Right cardiac atrium (tissue), 5 donors: ENCODE measurements at places on chromosomes 16 and 17. TPM values are rescaled to one million over a fixed set of nuclear protein-coding genes. Genes with fewer than 3 reads are reported as not detected.

The GPRC5C gene
- total RNA-seq, result 27.3 TPM

The SALL1 gene
- 7.5 TPM for total RNA-seq

The SYT17 gene
- 1.3 TPM for total RNA-seq

The C17orf50 gene
- not detected for total RNA-seq

The MYH1 gene
- not detected for total RNA-seq

The HCRT gene
- total RNA-seq, result not detected

The CD300LB gene
- total RNA-seq, result not detected

The KRTAP9-2 gene
- total RNA-seq, result not detected

The C16orf92 gene
- total RNA-seq, result not detected

The HSD11B2 gene
- total RNA-seq, result 0.59 TPM

The GP1BA gene
- total RNA-seq, result not detected

The ST6GALNAC1 gene
- total RNA-seq, result 2.4 TPM

The NPW gene
- not detected for total RNA-seq

The NAGS gene
- 2.9 TPM for total RNA-seq

- DNase-seq, result no peak
These were observed 686.2 kb downstream of the KCNJ2 start for GRCh38 chr17:70855401-70856054.

DNA sequence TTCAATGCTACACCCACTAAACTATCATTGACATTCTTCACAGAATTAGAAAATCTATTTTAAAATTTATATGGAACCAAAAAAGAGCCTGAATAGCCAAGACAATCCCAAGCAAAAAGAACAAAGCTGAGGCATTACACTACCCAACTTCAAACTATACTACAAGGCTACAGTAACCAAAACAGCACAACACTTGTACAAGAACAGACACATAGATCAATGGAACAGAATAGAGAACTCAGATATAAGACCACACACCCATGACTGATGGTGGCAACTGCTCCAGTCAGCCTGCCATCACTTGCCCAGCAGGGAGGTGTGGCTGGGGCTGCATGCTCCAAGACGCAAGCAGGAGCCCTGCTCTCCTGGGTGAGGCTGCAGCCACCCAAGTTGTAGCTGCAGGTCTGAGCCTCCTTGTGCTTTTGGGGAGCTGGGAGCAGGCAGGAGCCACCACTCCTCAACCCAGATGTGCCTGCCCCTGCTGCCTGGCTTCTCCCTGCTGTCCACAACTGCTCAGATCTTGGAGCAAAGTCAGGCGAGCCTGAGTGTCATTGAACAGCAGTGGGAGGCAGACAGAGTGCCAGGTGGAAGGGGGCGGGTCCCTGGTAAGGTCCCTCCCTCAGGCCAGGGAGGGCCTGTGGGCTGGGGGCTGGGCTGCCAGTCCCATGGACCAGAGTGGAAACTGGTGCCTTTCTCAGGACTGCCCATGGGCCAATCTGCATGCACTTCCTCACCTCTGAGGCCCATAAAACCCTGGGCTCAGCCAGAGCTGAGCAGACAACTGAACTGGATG lies 24.7 kb downstream of the SSH2 start:
- peak; percentile 34 for DNase-seq

- peak; percentile 91 for DNase-seq
These were observed at the start of gene RPL19 for GRCh38 chr17:39200070-39200879. Gene RPL19 (plus strand): TSS chr17:39200283. CDS start chr17:39200345, 62 bp downstream.

DNA sequence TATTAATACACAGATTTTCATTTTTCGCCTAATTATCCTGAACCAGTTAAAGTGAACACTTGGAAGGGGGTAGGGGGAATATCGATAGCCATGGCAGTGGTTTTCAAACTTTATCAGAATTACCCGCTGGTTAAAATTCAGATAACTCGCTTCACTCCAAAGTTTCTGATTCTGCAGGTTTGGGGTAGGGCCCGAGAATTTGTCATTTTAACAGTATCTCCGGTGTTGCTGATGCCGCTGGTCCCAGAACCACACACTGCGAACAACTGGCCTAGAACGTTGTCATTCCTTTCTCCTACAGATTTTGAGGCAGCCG lies 313 bp upstream of the NSRP1 start:
- no peak for DNase-seq

DNA sequence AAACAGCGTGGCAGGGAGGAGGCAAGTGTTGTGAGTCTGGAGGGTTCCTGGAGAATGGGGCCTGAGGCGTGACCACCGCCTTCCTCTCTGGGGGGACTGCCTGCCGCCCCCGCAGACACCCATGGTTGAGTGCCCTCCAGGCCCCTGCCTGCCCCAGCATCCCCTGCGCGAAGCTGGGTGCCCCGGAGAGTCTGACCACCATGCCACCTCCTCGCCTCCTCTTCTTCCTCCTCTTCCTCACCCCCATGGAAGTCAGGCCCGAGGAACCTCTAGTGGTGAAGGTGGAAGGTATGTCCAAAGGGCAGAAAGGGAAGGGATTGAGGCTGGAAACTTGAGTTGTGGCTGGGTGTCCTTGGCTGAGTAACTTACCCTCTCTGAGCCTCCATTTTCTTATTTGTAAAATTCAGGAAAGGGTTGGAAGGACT lies at the start of gene CD19:
CD19 (plus strand) TSS at position 171 of the 425 bp plus-strand sequence; CDS start at position 201, 30 bp downstream.
- DNase-seq, result no peak

DNA sequence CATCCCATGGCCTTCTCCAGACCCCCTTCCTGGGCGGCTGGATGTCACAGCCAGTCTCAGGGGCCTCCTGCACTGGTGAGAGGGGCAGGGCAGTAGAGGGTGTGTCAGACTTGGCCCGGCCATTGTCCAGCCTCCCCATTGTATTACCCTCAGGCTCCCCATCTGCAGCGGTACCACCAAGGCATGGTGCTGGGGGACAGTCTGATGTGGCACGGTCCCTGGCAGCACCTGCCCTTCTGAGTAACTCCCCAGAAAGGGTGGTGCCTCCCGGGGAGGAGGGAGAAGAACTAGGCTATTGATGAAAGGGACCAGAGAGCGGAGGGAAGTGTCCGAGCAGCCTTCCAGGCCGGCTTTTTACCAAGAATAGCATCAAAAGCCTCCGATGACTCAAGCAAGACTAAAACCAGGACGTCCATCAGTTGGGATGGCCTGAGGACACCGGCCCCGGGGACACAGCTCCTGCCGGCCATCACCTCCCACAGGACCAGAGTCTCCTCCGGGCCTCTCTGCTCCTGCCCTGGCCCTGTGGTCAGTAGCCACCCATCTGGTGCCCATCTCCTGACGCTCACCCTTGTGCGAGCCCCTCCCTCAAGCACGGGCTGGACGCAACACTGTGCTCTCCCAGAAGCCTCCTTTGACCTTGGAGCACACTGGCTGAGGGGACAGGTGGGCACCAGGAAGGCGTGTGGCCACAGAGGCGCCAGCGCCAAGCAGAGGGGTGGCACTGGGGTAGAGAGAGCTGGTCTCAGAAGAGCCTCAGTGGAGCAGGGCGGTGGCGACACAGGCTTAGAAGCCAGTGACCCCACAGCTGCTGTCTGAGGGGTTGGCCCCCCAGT lies 5.8 kb upstream of the CPNE7 start:
- no peak for DNase-seq

GRCh38 chr17:28907709-28908475 lies 5.0 kb upstream of the DHRS13 start:
- no peak for DNase-seq

GRCh38 chr17:81710514-81711308 lies 1.4 kb upstream of the SLC25A10 start:
- DNase-seq, result peak; percentile 53

DNA sequence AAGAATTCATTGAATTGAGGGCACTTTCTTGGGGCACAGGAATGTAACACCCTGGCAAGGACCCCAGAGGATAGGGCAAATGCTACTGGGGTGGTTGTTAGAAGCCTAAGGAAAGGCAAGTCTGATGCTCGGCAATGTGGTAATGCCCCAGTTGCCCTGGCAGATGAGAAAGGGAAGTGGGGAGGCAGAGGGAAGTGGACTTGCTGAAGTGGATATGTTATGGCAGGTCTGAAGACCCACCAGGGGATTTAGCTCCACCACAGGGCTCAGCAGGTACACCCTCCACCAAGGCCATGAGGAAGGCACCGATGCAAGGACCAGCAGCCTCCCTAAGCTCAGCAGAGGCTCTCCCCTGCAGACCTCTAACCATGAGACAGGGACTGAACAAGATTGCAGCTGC lies 184.8 kb downstream of the IRX5 start:
- no peak for DNase-seq

GRCh38 chr16:65453646-65454045 lies 331.8 kb upstream of the CDH11 start:
- DNase-seq, result no peak

GRCh38 chr16:80664226-80664625 lies 123.4 kb downstream of the DYNLRB2 start:
- no peak for DNase-seq

- no peak for DNase-seq
These were observed 4.9 kb downstream of the CDH11 start for GRCh38 chr16:65116818-65117430.

- no peak for DNase-seq
These were observed 230.7 kb downstream of the BCAS3 start for GRCh38 chr17:60908324-60908723.

DNA sequence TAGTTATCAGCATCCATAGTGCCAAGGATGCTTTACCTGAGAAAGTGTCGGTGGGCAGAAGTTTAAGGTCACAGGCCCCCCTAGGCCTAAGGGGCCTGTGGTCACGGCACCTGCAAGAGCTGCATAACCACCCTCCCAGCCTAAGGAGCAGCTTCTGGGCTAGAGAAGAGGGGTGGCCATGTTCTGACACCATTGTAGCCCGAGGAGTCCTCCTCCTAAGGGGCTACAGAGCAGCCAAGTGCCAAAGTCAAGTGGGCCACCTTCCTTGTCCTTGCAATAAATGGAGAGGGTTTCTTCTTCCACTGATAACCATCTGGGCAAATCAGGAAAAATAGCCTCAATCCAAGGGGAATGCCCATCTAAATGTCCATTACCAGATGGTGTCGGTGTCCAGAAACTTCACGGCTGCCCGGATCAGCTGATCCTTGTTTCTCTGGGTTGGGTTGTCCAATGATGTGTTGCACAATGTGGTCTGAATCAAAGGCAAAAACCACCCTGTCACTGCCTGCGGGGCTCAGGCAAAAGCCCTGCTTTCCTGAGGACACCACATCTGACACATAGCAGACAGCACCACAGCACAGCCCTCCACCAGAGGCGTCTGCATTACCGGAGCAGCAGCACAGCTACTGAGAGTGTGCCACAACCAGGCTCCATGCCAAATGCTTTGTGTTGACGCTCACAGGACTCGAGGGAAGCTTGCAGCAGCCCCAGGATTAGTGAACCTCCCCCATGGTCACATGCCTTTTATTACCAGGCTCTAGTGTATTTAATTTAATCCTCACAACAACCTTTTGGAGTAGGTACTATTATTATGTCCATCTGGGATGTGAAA lies 12.8 kb downstream of the ATPAF2 start:
- peak; percentile 38 for DNase-seq

- no peak for DNase-seq
These were observed 168.0 kb downstream of the AHSP start for GRCh38 chr16:31695667-31696066.

DNA sequence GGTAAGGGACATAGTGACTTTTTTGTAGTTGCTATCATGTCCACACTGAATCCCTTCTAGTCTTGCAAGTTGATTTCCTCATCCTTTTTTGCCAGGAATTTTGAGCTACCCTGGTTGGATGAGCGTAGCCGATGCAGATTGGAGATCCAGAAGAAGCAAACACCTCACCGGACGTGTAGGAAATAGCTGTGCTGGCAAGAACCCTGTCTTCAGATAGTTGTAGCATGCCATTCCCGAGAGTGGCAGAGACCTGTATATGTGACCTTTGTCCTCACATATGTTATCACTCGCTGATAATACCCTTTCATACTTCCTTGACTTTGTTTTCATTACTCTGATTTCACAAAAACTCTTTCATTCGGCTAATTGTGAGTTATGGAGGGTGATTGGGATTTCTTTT lies 6.2 kb upstream of the CASC3 start:
- DNase-seq, result no peak

GRCh38 chr17:56812901-56813388 lies 20.8 kb downstream of the C17orf67 start:
- DNase-seq, result no peak

DNA sequence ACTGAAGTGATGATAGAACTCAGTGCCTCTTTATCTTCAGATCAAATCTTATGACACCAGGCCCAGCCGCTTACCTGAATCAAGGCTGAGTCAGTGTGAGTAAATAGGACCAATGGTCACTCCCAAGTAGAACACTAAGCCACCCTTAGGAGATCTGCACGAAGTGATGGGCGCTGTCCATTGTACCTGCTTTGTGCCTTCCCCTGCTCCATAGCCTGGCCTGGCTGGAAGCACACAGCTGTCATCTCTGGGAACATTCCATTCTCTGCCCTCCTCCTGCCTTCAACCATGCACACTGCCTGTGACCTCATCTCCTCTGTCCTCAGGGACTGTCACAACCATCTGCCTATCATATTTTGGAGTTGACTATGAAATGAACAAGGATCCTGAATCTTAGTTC lies 279.5 kb upstream of the ASIC2 start:
- no peak for DNase-seq

GRCh38 chr17:48093341-48094045 lies 7.8 kb downstream of the CBX1 start:
- DNase-seq, result no peak

GRCh38 chr17:18028114-18028951 lies 10.6 kb downstream of the ATPAF2 start:
- DNase-seq, result no peak

- DNase-seq, result no peak
These were observed 12.1 kb downstream of the ZDHHC7 start for GRCh38 chr16:84999200-84999599.

DNA sequence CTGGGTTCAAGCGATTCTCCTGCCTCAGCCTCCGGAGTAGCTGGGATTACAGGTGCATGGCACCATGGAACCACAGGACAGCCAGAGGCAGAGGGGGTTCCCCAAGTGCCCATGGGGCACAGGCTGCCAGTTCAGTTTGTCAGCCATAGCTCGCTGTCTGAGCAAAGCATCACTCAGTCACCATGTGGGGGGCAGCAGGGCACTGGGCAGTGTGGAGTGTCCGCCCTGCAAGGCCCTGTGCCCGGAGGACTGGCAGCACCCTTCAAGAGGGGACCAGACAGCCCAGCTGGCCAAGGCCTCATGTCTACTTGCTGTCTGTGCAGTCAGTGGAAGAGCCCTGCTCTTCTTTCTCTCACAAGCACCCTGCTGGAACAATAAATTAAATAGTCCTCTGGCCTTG lies 6.4 kb downstream of the ALYREF start:
- DNase-seq, result no peak

DNA sequence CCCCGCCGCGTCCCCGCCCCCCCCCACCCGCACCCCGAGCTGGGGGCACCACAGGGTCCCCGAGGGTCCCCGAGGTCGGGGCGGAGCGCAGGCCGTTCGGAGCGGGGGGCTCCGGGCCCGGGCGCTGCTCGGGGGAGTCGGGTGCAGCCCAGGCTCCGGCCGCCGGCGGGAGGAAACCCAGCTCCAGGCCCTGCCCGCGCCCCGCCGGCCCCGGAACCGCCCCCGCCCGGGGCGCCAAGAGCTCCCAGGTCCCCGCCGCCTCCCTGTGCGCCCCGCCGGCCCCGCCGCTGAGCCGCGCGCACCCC lies 33.2 kb upstream of the RPH3AL start:
- no peak for DNase-seq

- no peak for DNase-seq
These were observed 16.3 kb downstream of the ITGAD start for GRCh38 chr16:31409433-31409832.
